ENCODE measurements at places on chromosomes 3 and 15.

- no peak for DNase-seq
Measured at GRCh38 chr3:184239708-184240107, 9.1 kb downstream of the ALG3 start.

GRCh38 chr15:70856884-70857561 lies 3.1 kb upstream of the LARP6 start:
- peak; percentile 99 for DNase-seq

- DNase-seq = no peak
Measured at GRCh38 chr3:37832480-37832879, 29.2 kb upstream of the CTDSPL start.

DNA sequence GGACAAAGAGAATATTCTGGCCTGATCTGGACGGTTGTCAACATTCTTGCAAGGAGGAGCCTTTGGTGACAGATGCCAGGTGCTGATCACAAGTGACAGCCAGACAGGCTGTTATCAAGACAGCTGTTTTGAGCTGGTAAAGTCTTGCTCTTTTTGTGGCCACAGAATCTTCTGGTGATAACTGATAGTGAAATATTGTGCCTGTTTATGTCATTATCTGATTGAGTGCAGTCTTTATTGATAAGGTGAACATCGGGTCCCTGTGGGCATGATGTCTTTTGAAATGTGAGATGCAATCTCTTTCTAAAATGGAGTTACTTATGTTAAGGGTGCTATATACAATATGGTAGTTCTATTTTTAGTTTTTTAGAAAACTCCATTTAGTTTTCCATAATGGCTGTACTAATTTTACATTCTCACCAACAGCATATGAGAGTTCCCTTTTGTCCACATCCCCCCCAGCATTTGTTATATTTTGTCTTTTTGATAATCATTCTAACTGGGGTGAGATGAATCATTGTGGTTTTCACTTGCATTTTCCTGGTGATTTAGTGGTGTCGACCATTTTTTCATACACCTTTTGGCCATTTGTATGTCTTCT lies 10.7 kb downstream of the CEP63 start:
- DNase-seq = no peak

GRCh38 chr3:150503402-150504099 lies 42.7 kb downstream of the SERP1 start:
- no peak for DNase-seq

- DNase-seq = no peak
Measured at GRCh38 chr3:134636406-134636805, 14.4 kb downstream of the KY start.

DNA sequence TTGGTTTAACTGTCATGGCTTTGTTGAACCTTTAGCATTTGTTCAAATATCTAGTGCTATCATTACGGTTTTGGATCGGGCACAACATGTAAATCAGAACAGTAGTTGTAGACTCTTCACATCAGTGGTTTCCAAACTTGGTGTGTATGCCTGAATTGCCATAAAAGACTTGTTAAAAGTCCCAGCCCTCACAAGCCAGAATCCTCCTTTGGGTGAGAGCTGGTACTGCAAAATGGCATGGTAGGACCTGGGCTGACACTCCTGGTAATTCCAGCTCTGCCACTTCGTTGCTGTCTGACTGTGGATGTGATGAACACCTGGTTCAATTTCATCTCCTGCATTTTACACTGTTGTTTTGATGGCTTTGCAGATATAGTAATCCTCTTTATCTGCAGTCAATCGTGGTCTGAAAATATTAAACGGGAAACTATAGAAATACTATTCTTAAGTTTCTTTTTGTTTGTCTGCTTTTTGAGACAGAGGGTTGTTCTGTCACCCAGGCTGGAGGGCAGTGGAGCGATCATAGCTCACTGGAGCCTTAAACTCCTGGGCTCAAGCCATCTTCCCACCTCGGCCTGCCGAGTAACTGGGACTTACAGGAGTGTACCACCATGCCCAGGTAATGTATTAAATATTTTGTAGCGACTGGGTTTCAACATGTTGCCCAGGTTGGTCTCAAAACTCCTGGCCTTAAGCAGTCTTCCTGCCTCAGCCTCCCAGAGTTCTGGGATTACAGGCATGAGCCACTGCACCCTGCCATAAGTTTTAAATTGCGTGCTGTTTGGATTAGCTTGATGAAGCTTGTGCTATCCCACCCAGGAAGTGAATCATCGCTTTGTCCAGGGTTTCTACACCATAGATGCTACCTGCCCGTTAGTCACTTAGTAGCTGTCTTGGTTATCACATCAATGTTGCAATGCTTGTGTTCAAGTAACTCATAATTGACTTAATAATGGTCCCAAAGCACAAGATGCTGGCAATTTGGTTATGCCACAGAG lies 61.6 kb downstream of the RAB7A start:
- peak; percentile 43 for DNase-seq

- DNase-seq = no peak
Measured at GRCh38 chr3:51735950-51736349, 29.1 kb downstream of the GRM2 start.

DNA sequence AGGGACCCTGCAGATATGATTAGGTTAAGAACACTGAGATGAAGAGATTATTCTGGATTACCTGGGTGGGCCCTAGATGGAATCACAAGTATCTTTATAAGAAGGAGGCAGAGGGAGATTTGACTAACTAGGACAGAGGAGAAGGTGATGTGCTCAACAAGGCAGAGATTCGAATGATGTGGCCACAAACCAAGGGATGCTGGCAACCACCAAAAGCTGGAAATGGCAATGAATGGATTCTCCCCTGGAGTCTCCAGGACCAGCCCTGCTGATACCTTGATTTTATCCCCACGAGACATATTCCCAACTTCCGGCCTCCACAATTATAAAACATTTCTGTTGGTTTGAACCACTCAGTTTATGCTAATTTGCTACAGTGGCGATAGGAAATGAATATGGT lies 42.9 kb downstream of the RGMA start:
- no peak for DNase-seq

- DNase-seq = no peak
Measured at GRCh38 chr3:26029321-26029720, 239.4 kb downstream of the OXSM start.

DNA sequence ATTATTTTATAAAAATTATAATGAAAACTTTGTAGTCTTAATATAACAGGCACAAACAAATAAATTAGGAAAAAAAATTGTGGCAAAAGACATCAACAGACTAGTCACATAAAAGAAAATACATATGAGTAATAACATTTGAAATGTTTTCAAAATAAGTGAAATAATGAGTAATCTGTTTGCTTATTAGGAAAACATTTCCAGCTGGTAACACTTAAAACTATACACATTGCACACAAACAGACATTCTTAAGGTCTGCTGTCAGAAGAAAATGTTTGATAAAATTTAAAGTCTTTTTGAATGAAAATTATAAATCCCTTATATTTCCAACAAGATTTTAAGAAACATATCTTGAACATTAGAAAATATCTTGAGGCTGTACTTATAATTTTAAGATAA lies 1326.3 kb upstream of the CADM2 start:
- no peak for DNase-seq

DNA sequence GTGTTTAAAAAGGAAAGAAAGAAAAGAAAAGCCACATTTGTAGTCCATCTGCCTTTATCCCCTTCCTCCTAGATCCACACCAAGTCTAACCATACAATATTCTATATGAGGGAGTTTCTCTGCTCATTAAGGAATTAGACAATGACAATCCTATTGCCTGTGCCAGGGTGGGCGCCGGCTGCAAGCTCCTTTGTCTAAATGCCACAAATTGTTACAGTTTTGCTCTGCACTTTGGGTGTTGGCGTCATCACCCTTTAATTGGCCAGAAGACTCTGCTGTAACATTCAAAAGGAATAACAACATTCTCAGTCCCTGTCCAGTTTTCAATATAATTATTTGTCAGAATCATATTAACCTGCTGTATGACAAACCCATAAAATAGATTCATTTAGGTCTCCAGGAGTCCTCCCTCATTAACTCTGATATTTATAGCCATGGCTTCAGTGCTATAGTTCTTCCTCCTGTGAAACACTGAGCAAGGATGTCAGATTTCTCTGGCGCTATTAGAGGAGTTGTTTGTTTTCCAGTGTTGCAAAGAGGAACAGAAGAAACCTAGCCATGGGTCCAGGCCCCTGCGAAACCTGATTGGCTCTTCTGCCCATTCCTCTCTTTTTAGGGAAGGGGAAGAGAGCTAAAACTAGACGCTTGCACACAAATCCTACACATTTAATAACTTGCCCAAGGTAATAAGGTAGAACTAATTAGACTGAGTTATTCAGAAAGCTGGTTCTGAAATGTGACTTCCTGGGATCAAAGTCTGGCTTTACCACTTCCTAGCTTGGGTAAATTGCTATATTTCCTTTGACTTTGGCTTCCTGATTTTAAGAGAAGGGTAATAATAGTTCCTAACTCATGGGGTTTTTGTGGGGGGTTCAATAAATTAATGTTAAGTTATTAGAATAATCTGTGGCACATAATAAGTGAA lies 112.4 kb downstream of the CD47 start:
- DNase-seq = no peak

DNA sequence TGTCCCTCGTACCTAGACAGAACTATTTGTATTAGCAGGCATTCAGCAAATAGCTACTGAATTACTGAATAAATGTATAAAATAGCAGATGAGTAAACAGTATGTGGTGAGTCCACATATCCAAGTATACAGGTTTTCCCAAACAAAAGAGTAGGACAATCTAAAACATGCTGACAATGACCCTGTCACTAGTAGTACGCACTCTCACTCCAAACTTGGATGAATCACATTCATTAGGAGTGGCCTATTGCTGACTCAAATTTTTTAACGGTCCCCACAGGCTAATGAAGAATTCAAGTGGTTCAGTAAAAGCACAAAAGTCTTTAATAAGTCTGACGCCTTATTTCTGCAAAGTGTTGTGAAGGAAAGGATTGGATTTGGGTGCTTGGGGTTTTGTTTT lies 449.3 kb upstream of the THBS1 start:
- DNase-seq = peak; percentile 67

DNA sequence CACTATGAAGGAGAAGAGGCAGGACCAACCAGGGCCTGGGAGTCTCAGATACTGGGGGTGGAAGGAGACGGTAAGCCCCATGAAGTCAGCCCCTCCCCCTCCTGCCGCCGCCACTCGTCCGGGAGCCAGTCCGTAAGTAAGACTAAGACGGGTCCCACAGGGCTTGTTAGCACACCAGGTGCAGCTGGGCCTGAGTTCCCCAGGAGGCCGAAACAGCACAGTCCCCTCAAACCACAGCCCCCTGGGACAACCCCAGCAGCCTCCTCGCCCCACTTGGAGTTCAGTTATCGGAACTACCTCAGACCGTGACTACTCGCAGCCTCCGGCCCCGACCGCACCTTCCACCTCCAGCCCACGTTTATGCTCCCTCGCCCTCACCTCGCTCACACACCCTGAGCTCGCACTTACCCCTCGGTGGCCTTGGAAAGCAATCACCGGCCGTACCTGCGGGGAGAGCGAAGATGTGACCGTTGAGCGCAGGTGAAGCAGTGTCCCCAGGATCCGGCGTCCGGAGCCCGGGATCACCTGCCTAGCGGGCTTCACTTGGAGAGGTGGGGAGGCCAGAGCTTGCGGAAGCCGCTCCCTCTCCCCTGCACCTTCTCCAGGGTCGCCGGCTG lies 557 bp downstream of the ELL3 start:
- no peak for DNase-seq

- DNase-seq = no peak
Measured at GRCh38 chr3:24046214-24046613, 101.1 kb downstream of the NR1D2 start.

- no peak for DNase-seq
Measured at GRCh38 chr3:165553371-165553770, 283.9 kb downstream of the BCHE start.

- no peak for DNase-seq
Measured at GRCh38 chr3:32405711-32406323, 14.2 kb downstream of the CMTM7 start.

DNA sequence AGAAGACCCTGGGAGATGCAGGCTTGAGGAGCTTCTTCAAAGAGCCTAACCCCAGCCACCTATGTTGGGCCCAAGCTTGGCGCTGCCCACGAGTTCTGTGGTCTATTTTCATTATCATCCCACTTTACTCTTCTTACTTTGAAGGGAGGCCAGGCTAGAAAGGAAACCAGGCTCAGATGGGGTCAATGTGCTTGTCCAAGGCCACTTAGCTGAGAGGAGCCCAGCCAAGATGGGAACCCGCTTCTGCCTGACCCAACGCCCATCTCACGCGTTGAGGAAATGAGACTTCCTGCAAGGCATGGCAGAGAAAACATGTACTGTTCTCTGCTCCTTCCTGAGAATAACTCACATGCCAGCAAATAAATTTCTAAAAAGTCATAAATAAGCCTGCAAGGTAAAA lies 486.3 kb upstream of the PROK2 start:
- no peak for DNase-seq

DNA sequence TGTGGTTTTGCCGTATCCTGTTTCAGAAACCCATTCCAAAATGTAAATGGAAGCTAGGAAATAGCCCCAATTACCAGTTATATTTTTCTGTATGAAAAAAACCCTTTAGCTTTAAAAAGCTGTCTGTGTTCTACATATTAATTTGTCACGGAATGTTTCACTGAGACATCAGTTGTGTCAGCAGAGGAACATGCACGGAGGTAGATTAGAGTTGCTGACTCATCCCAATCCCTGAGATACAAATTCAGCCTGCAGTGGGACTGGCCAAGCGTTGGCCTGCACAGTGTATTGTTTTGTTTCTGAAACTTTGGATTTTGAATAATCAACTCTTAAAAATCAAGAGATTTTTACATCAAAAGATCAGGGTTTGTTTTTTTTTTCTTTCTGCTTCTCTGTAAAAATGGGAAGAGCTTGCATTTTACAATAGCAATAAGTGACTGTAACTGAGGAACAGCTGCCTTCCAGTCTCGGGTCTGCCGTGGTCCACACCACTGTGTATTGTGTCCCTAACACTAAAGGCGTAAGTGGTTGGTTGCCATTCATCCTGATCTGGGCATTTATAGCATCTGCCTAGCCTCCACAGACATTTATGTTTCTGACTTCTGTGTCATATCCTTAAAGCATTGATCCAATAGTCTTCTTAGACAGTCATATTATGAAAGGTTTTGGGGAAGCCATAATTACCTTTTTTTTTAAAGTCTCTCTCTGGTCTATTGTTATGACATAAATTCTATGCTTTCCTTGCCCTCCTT lies 218.1 kb downstream of the ADAMTSL3 start:
- DNase-seq = peak; percentile 52

GRCh38 chr3:30268288-30268687 lies 338.1 kb upstream of the TGFBR2 start:
- no peak for DNase-seq

GRCh38 chr3:179464323-179465092 lies 13.2 kb upstream of the GNB4 start:
- no peak for DNase-seq

GRCh38 chr3:142273501-142273900 lies 48.1 kb upstream of the GK5 start:
- no peak for DNase-seq

DNA sequence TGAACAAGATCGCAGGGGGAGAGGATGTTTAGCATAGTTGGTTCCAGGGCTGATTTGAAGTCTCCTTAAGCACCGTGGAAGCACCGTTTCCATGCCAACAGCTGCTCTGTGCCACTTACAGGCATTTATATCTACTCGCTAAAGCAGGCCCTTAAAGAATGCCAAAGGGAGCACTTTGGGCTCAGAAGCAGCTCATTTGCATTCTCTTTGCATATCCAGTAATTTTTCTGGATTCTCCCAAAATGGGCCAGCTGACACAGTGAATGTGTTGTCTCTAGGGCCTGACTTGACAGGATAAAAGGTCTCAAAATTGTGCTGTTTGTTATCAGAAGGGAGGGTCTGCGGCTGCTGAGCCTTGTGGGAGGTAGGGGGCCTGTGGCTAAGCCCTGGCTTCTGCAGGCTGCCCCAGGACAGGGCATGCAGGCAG lies 138.6 kb downstream of the FBLN2 start:
- no peak for DNase-seq

GRCh38 chr3:183629546-183630301 lies 5.7 kb upstream of the KLHL24 start:
- no peak for DNase-seq

Data from AG10803 (cell line).